ENCODE measurements at places on chromosomes 4 and X.
A peak's percentile ranks its signal among the peaks of the same experiment; 100 is the strongest.

- DNase-seq: no peak
Measured at GRCh38 chrX:133646719-133647116, 231.4 kb upstream of the GPC4 start.

GRCh38 chr4:109803924-109804571, 2.2 kb upstream of the CFI start:
- peak; percentile 4 for DNase-seq

DNA sequence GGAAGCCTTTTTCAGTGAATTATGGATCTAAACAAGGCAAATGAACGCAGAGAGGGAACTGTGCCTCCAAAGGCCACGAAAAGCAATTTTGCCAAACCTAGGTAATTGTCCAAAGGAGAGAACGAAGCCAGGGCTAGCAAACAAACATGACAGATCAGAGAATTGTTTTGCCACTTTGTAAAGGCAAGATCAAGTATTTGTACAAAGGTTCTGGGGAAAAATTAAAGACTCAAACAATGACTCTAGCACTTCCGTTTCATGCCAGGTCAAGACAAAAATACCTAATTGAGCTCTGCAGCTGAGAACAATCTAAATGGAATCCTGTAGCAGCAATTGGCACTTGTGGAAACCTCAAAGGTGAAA, 8.5 kb downstream of the RBM47 start:
- DNase-seq: peak; percentile 29

- DNase-seq: no peak
Measured at GRCh38 chr4:37446016-37446415, 201.5 kb downstream of the NWD2 start.

- DNase-seq: no peak
Measured at GRCh38 chr4:122652379-122652778, 31.5 kb upstream of the IL21 start.

DNA sequence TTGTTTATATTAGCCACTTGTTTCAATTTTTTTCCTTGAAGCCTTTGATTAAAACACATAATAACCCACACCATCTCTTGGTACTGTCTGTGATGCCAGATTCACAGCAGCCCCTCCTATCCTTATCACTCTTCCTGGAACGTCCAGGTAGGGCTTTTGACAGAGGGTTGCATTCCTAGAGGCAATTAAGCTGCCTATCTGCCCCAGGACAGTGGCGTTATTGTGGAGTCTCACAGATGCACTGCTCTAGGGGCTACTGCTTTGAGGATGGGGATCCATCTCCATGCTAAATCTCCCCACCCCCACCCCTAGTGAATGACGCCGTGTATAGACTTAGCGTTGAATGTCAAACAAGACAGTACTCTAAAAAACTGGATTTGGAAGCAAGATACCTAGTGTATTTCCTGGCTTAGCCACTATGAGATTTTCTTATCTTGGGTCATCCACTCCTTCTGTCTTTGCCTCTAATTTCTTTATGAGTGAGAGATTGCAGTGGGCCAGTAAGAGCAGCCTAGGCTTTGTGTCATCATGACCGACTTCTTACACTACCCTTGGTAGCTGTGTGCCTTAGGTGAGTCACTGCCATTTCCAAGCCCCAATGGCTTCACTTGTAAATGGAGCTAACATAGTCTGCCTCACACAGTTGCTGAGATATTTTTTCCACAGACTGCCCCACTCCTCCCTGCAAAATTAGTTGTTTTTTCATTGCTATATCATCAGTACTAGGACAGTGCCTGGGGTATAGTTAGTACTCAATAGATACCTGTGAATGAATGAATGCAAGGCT, 90.9 kb downstream of the EGF start:
- no peak for DNase-seq

DNA sequence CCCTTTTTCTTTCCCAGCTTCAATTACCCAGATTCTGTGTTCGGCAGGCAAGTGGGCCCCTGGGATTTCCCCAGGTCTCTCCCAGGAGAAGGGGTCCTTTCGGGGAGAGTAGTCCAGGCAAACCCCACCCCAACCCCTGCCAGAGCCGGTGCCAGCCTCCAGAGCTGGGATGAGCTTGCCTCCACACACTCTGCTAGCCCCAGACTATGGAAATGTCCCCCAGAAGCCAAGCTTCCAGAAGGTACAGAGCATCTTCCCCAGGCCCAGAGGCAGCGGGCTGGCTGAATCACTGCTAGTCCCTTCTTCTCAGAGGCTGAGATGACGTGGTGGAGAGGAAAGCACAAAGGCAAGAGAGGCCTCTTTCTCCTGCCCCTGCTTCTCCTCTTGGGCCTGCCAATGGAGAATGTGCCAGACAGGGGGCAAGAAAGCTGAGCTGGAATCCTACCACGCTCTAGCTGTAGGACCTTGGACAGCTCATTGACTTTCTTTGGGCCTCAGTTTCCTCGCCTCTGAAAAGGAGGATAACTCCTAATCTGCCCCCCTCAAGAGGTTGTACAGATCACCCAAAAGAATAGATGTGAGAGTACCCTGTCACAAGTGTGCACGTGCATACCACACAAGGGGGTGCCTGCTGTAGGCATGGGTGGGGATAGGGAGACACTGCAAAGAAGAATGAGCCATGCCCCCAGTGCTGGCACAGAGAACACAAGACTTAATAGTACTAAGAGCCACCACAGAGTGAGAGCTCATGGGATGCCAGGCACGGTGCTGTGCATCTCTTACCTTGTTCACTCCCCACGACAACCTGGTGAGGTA, 2.1 kb downstream of the SASH3 start:
- DNase-seq: no peak

GRCh38 chr4:118279920-118280432, 72.8 kb downstream of the PRSS12 start:
- DNase-seq: no peak

DNA sequence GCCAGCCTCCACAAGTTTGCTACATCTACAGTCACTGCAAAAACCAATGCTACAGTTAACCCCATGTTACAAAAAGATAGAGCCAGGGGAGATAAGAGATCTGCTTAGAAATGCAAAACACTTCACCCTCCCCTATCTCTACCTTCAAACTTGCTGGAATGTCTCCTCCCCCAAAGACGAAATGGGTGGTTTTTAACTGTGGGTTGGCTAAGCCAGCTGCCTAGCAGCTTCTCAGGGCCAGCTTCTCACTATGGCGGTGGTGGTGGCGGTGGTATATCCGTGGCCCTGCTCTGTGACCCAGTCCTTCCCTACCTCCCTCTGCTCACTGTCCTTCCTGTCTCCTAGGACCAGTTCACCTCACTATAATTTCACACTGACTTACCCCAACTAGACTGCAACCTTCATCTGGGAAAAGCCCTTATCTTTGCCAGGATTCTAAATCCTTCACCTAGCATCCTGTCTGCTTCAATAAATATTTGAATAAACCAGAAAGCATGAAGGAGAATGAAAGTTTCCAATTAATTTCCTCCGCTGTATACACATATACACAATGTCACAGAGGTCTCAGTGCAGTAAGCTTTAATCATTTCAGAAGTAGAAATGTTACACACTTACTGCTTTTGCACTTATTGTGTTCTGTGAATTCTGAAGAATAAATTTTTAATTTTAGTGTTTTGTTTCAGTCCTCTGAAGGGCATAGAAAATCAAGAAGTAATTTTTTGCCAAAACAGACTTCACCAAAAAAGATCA, 46.3 kb downstream of the SH3KBP1 start:
- no peak for DNase-seq

- DNase-seq: no peak
Measured at GRCh38 chr4:87037671-87038334, 103.0 kb downstream of the AFF1 start.

DNA sequence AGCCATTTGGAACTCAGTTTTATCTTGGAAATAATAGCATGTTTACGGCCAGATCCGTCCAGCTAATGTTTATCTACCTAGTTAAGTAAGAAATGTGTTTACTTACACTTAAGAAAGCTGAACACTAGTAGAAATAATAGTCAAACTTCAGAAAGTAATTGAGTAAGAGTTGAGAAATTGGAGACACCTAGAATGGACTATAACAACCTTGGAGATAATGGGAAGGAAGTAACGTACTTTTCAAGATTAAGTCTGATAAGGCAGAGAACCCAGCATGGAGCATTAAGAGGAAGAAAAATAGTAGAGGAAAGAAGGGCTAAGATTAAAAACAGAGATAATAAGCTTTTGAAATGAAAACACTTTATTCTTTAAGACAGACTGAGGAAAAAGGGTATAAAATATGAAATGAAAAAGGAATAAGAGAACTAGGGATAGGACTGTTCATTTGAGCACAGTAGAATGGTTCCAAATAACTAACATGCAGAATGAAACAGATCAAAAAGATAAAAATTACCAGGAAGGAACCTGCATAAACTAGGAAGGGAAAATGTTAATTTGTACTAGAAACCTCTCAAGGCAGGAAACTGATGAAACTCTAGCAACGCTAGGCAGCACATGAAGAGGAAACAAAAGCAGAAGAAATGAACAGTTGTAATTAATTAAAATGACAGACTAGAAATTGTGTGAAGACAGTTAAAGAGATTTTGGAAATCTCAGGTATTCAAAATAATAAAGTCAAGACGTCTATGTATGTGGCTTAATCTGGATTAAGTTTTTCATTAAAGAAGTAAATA, 71.7 kb downstream of the FBXW7 start:
- DNase-seq: no peak

DNA sequence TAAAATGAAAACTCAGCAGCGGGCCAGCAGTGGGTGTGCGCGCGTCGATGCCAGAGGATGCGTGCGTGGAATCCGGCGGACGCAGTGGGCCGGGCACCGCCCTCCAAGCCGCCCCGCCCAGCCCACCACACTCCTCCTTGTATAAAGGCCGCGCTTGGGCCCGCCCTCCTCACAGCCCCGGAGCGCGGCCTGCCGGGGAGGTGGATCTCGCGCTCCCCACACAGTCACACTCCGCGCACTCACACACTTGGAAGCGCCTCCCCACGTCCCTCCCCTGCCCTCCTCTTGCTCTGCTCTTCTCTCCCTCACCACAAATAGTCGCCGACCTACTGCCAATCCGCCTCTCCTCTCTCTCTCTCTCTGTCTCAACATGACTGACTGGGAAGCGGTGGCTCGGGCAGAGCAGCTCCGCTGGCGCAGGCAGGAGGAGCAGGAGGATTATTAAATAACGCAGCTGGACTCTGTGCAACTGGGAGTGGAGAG, at the start of gene CCSER1:
Gene CCSER1, plus strand, starts transcription at position 172 of the 483 bp plus-strand sequence.
- DNase-seq: peak; percentile 46

DNA sequence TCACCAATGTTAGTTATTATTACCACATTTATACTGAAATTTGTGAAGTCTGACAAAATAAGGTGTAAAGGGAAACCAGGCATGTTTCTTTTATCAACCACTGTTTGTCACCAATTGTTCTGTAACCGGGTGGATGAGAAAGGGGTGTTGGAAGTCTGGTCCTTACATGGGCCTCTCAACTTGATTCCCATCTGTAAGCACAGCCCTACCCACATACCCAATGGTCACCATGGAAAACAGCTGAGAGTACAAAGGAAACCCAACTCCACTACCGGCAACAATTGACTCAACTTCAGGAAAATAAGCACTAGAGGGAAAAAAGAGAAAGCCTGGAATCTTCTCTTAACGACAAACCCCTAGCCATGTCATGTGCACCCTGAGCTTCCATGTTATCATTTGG, 70.8 kb upstream of the PTCHD1 start:
- no peak for DNase-seq

- DNase-seq: no peak
Measured at GRCh38 chr4:2771264-2771663, 15.1 kb upstream of the TNIP2 start.

GRCh38 chrX:153411988-153412574, 809 bp downstream of the ZFP92 start:
- no peak for DNase-seq
